ENCODE measurements at places on chromosomes 6 and 20.

- no peak for DNase-seq
Observed at GRCh38 chr20:52425701-52426100, 234.1 kb upstream of the ZFP64 start.

- DNase-seq, result peak; percentile 94
Observed at GRCh38 chr20:47357296-47358038, 968 bp upstream of the ZMYND8 start.

- DNase-seq, result no peak
Observed at GRCh38 chr20:44931911-44932310, 22.1 kb downstream of the PABPC1L start.

- peak; percentile 34 for DNase-seq
Observed at GRCh38 chr6:12354499-12354898, 64.3 kb downstream of the EDN1 start.

DNA sequence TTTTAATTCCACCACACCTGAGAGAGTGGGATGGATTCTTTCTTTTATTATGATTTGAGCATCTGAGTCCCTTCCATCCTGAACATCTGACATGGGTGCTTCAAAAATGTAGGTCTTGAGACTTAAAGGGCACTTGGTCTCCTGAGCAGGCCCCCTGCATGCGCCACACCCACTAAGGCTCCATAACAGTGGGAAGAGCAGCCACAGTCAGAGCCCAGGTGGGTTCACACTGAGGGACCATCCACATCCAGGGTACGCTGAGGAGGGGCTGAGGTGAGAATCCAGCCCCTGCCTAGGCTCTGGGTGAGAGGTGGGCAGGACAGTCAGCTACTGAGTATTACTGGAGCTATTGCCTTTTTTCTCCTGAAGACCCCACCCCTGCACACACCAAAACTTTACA, 42.7 kb downstream of the HLA-A start:
- DNase-seq, result no peak

- no peak for DNase-seq
Observed at GRCh38 chr6:135983718-135984343, 132.3 kb downstream of the PDE7B start.

GRCh38 chr6:151760486-151760885, 47.0 kb upstream of the ESR1 start:
- no peak for DNase-seq

GRCh38 chr6:33863723-33864440, 60.1 kb upstream of the MLN start:
- no peak for DNase-seq

DNA sequence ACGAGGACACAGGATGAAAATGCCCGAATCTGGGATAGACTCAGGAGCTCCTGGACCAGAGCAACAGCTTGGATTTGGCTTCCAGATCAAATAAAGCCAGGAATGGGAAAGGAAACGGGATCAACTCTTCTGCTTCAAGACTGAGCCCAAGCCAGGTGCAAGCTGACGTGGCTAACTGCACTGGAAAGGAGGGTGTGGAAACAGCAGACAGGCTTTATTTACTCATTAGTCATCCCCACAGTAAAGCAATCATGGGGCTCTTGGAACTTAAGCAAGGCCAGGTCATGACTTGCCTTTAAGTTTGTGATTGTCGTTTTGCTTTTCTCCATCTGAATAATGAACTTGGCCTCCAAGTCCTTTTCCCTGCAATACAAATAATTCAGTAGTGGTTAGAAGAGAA, 45.2 kb downstream of the KIF16B start:
- peak; percentile 78 for DNase-seq

All from transverse colon (tissue), 4 donors.